ENCODE measurements at places on chromosomes 13 and 19.

DNA sequence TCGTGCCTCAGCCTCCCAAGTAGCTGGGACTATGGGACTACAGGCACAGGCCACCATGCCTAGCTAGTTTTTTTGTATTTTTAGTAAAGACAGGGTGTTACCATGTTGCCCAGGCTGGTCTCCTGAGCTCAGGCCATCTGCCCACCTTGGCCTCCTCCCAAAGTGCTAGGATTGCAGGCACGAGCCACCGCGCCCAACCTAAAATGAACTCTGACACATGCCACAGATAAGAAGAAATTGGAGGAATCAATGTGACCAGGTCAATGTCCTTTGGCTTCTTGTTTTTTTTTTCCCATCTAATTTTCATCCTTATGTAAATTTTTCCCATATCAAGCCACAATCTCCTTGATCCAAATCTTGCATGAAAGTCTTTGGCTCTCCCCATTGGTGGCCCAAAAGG lies 68.1 kb upstream of the SOX21 start:
- no peak for DNase-seq

DNA sequence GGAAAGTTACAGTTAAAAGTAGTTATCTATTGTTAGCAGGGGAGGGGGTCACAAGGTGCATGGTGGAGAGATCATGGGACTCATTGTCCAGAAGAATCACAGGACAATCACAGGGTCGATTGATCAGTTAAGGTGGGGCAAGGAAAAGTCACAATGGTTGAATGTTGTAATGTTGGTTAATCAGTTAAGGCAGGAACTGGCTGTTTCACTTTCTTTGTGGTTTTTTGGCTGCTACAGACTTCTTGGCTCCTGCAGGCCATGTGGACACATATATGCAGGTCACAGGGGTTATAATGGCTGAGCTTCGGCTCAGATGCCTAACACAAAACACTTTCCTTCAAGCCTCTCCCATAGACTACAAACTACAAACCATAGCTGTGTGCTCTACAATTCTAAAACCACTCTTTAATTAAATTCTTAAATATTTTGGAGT lies 6.9 kb upstream of the ZNF431 start:
- DNase-seq: no peak

DNA sequence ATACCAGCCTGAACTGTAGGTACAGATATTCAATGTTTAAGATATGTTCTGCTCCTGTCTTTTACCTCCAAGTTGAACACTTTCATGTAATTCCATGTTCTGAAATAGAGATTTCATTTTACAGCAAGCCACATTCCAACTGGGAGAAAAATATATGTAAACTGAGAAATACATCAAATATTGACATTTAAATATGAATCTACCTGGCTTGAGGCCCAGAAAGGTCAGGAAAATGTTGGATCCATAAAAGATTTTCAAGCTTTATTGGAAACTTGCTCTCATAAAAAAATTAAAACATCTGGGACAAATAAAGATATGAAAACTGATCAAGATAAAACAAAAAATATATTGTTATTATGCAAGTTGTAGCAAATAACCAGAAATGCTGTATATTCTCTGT lies 1078.7 kb upstream of the ATXN8OS start:
- DNase-seq: no peak

- peak; percentile 84 for DNase-seq
These were observed 40.8 kb downstream of the SLC7A9 start for GRCh38 chr19:32828643-32829344.

- no peak for DNase-seq
These were observed 27.8 kb downstream of the CARM1 start for GRCh38 chr19:10899151-10899653.

GRCh38 chr13:75908141-75908540 lies 272.0 kb downstream of the LMO7 start:
- DNase-seq: no peak

- DNase-seq: no peak
These were observed 37.0 kb downstream of the ZNF136 start for GRCh38 chr19:12199757-12200419.

DNA sequence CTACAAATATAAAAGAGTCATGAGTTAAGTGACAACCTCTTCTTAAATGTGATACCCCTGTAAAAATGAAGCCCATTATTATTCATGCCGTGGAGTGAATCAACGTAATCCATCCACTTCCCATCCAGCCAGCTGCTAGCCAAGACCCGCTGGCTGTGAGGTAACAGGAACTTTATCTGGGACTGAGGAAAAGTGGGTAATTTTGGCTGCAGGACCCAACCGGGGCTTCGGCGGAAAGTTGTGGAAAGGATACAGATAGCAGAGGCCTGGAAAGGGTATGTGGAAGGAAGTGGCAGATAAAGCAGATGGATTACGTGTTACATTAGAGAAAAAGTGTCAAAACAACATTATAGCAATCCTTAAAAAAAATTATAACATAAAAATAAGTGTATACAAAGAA lies 48.3 kb downstream of the SLC7A1 start:
- no peak for DNase-seq

DNA sequence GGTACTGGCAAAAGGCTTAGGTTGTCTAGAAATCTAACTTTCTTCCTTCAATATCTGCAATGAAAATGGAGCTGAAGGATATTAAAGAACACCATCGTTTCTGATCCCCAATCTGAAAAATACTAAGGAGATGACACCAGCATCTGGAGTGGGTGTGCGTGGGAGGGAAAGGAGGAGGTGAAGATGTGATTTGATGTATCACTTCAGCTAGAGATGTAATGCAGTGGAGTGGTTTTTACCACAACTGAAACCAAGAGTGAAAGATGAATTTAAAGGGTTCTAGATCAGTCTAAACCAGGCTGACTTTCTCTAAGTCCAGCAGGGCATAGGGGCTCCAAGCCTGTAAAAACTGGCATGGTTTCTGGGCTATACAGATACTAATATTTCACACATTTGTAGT lies 148.4 kb downstream of the AKAP11 start:
- no peak for DNase-seq

DNA sequence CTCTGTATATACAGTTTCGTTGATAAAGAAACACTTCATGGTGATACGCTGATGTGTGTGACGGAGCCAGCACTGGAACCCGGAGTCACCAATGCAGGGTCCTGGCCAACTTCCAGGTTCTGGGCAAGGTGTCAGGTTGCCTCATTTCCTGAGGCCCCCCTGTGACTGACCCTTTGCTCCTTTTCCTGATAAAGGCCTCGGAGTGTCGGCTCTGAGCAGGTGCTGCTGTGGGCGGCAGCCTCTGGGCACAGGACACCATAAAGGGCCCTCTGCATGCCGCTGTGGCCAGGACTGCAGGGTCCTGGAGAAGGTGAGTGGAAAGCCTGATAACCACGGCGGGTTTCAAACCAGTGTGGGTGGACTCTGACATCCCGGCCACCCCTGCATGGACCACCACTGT lies 17.3 kb upstream of the MYDGF start:
- DNase-seq: no peak

DNA sequence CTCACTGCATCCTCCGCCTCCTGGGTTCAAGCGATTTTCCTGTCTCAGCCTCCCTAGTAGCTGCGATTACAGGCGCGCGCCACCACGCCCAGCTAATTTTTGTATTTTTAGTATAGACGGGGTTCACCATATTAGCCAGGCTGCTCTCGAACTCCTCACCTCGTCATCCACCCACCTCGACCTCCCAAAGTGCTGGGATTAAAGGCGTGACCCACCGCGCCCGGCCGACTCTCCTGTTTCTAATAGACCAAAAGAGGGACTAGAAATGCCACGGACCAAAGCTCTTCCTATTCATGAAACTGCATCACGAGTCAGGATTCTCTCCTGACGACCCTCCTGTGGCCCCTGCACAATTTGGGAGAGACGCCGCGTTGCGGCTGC lies 563 bp downstream of the ZNF43 start:
- no peak for DNase-seq

DNA sequence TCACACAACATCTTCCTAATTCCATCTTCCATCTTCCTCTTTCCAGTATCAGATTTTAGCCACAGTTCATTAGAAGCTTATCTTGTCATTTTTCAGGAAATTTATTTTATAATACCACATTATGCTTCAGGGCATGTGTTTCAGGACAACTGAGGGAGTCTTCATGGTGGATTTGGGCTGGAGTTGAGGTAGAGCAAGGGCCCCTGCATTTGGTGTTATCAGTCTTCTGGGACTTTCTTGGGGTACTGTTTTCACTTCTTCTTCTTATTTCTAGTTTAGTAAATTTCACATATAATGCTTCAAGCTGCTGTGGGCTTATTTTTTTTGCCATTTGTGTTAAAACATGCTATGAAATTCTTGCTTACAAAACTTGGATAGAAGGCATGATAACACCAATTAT lies 188.7 kb downstream of the LHFPL6 start:
- no peak for DNase-seq

DNA sequence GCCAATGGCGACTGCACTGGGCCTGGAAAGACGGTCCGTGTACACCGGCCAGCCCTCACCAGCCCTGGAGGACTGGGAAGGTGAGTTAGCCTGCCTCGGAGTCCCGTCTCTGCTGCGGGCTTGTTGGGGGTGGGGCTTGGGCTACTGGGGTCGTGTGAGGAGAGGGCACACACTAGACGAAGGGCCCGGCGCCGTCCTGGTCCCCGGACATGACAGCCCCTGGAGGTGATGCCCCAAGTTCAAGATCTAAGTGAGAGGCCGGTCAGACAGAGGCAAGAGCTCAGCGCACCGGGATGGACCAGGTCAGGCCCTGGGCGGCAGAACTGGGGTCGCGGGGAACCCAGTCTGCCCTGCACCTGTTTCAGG lies 1.6 kb downstream of the CILP2 start:
- DNase-seq: no peak

- no peak for DNase-seq
These were observed 20.7 kb downstream of the SH3GL1 start for GRCh38 chr19:4379383-4380253.

DNA sequence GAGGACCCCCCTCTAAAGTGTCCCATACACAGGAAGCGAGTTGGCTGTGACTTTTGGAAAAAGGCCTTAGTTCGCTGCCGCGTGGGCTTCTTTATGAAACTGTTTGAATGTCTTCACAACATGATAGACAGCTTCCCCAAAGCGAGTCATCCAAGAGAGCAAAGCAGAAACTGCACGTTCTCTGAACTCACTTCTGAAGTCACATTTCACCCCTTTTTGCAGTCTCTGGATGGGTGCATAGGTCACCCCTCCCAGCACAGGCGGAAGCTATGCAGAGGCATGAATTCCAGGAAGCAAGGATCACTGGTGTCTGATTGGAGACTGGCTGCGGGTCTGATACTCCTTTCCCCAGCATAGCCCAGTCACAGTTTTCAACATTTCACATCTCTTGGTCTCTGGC lies 10.6 kb downstream of the GPI start:
- DNase-seq: no peak

DNA sequence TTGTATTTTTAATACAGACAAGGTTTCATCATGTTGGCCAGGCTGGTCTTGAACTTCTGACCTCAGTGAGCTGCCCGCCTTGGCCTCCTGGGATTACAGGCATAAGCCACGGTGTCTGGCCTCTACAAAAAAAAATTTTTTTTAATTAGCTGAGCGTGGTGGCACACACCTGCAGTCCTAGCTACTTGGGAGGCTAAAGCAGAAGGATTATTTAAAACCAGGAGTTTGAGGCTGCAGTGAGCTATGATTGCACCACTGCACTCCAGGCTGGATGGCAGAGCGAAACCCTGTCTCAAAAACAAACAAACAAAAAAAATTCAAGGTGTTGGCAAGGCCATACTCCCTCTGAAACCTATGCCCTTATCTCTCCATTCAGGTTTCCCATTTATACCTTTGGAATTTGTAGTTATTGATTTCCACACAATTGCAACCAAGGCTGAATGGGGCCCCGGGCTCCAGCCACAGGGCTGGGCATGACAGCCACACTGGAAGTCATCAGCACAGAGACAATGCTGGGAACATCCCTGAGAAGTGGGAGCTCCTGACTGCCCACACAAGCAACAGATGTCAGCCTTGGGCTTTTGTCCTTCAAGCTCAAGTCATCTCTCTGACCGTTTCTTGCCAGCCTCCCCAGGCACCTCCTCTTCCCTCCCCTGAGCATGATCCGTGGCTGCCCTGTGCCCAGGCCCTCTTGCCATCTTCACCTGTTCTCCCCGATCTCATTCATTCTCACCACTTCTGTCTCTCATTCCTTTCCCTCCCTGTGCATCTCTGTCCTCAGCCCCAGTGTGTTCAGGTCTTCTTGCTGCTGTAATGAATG lies 27.2 kb upstream of the CALM3 start:
- DNase-seq: no peak

DNA sequence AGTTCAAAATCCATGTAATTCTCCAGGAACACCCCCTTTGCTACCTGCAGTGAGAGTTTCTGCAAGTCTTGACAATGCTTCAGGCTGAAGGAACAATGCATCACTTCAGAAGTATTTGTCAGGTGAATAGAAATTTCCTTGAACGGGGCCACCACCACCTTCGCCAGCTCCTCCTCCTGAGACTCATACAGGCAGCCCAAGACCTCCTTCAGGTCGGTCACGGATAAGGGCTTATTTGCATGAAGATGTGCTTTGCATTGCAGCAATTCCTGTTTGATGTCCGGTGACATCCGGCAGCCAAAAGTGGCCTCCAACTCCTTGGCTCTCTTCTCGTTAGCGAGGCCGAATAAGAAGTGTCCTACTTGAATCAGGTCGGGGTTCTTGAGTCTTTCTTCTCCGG lies 8.4 kb downstream of the NLRP7 start:
- no peak for DNase-seq

DNA sequence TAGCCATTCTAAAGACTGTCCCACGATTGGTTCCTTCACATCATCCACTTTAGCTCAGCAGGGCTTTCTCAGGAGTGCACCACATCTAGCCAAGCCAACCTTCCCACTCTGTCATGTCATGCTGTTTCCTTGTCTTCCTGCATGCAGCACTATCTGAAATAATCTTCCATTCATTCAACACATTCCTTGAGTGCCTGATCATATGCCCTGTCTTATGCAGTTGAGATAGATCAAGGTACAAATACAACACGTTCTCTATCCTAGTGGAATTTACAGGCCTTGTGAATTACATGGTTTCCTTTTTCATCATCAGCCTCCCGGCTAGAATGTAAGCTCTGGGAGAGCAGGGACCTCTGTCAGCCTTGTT lies 6.8 kb upstream of the MRPS31 start:
- no peak for DNase-seq

- no peak for DNase-seq
These were observed 4.1 kb downstream of the C1QTNF9 start for GRCh38 chr13:24313439-24313838.

DNA sequence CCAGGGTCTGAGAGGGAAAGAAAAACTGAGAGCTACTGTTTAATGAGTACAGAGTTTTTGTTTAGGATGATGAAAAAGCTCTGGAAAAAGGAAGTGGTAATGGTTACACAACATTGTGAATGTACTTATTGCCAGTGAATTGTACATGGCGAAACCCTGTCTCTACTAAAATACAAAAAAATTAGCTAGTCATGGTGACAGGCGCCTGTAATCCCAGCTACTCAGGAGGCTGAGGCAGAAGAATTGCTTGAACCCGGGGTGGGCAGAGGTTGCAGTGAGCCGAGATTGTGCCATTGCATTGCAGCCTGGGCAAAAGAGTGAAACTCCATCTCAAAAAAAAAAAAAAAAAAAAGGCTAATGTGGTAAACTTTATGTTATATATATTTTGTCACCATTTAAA lies 96.3 kb downstream of the VWA8 start:
- no peak for DNase-seq

Measured in NCI-H146 (cell line).